GM04503 (cell line): ENCODE measurements at places on chromosomes 16 and 17.

DNA sequence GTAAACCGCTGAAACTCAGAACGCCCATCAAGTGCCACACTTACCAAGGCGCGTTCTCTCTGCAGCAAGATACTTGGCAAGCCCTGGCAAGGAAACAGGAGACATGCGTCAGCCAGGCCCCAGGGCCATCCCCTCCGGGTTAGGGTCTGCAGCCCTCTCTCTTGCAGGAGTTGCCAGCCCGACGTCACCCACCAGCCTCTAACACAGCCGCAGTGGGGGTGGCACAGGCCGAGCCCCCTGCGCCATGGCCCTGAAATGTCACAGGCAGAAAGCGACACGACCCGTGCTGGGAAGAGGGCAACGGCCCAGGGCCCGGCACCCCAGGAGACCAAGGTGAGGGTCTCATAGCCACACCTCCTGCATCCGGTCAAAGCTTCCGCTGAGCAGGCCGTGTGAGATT lies 21.9 kb downstream of the ELAC2 start:
- DNase-seq, result no peak

GRCh38 chr17:47831934-47832327 lies 461 bp downstream of the LRRC46 start:
- DNase-seq, result no peak

DNA sequence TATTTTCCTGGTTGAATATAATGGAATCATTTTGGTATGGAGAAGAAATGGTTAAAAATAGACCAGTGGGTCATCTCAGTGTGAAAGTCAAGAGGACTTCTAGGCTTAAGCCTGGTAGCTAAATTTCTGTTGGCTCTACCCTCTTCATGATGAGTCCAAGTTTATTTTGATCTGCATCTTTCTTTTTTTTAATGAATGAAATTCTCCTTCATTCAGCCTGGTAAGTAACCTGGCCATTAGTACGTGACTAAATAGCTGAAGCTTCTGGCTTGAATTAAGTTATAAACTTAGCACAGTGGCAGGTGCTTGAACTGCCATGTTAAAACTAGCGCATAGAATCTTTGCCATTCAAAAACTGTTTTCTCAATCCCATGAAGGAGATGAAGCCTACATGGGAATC lies 28.0 kb downstream of the NF1 start:
- DNase-seq, result no peak

GRCh38 chr17:65123757-65124675 lies 13.2 kb upstream of the RGS9 start:
- DNase-seq, result no peak

DNA sequence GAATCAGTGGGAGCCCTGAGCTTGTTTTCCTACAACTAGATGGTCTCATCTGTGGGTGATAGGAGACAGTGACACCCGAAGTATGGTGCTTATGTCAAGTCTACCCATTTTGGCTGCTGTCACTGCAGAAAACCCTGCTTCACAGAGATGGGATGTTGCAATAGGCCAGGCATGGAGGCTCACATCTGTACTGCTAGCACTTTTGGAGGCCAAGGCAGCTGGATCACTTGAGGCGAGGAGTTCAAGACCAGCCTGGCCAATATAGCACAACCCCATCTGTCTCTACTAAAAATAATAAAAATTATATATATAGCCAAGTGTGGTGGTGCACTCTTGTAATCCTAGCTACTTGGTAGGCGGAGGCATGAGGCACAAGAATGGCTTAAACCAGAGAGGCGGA lies 2.3 kb upstream of the HERPUD1 start:
- DNase-seq, result no peak

DNA sequence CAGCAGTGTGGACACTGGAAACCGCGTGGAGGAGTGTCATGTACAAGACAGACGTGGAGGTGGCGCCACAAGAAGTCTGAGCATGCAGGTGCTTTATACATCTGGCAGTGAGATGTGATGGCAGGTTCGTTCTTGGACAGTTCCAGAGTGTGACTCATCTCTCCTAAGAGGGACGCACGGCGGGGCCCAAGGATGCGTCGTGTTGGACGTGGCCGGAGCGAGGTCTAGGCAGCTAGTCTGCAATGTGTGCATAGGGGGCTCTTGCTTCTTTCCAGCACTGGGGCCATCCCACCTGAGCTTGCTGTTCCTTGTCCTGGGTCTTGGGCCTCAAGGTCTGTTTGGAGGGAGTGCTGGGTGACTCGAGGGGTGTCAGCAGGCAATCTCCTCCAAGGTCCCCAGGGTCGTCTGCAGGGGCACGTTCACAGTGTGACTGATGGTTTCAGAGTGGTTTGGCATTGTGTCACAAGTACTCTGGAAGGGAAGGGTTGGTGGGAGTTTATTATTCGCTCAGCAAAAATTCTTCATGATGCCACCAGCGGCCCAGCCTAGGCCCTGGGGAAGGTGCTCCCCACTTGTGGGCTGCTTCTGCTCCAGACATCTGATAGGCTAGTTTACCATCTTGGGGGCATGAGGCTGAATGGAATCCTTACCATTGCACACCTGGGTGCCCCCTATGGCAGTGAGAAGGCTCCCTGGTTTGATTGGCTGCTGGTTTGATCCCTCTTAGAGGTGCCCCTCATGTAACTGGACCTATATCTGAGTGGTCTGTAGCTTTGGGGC lies 22.1 kb downstream of the SPACA3 start:
- no peak for DNase-seq

GRCh38 chr16:77439106-77439505 lies 4.3 kb upstream of the ADAMTS18 start:
- DNase-seq, result no peak

DNA sequence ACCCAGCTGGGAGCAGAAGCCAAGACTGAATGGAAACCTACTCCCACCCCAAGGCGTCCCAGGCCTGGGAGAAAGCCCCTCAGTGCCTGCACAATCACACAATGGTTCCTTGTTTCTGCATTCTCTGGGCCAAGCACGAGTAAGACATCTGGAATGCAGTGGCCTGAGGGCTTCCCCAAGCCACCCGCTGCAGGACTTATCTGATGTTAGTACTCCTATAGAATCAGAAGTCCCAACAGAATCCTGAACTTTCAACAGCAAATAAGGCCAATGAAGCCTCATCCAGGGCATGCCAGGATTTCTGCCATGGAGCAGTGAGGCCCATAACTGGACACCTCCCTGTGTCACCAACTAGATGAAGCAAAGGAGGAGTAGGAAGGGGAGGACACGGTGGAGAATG lies 28.6 kb downstream of the MYO18A start:
- DNase-seq, result no peak

- no peak for DNase-seq
These were observed 161.7 kb downstream of the CDK5R1 start for GRCh38 chr17:32648450-32648849.

DNA sequence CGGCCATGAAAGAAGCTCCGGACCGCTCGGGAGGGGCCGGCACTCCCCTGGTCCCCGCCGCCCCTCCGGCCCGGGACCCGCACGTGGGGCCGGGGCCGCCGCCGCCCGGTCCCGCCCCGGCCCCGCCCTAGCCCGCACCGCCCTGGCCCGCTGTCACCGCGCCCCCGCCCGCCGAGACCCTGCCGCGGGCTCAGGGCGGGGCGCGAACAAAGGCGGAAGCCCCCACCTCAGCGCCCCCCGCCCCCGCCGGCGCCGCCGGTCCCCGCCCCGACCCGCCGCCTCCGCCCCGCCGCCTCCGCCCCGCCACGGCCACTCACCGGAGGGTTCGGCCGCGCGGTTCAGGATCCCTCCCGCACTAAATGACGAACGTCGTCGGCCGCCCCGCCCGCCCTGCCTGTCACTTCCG lies at the start of gene ARHGDIA:
TSS of gene ARHGDIA (minus strand) at position 357 of the 406 bp plus-strand sequence. CDS start 1,407 bp downstream, outside the sequence.
- DNase-seq, result no peak

DNA sequence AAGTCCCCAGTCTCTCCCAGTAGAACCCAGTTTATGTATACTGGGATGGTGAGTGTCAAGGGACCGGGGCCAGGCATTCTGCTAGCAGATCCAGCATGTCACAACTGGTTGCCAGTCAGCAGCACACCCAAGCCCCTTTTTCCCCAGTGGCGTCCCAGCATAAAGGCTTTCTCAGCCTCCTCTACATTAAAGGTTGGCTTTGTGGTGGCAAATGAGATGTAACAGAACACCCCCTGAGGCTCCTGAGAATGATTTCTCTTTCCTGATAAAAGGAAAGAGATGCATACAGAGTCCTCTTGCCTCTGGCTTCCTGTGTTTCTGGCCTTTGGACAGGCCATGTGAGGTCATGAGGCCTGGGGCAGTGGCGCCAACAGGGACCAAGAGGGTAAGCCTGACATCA lies 27.9 kb downstream of the IRX6 start:
- no peak for DNase-seq

DNA sequence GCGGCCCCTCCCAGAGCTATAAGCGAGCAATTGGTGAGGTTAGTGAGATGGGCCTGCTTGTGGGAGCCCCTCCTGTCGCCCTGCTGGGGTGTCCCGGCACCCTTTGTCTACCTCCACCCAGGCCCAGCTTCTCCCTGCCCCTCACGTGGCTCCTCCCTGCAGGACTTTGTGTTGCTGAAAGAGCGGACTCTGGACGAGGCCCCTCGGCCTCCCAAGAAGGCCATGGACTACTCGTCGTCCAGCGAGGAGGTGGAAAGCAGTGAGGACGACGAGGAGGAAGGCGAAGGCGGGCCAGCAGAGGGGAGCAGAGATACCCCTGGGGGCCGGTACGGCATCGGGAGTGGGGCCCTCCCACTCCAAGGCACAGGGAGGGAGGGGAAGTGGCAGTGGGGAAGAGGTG lies 6.1 kb upstream of the C17orf107 start:
- no peak for DNase-seq

- DNase-seq, result no peak
These were observed 1.7 kb downstream of the ZNF267 start for GRCh38 chr16:31875112-31875803.

DNA sequence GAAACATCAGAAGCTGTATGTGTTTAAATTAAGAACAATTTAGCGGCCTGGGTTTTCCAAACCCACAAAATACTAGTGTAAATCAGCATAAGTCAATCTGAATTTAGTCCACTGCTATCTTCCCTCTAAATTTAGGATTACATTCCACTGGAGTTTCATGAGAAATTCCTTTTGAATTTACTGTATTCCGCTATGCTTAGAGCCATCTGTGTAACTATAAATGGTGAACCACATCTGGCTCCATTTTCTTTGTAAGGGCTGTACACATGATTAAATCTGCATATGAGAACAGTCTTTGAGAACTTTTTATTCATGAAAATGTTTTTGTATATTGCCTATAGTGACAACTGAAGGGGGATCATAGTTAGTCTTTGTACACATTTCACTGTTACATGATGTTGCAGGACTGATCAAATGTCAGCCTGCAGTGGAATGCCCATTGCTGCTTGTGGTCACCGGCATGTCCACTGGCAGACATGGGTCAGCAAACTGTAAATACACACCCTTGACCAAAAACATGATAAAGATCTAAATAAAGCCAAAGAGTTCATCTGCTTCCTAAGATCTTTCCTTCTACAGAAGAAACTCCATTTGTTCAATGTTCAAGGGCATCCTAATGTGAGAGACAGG lies 36.8 kb downstream of the RPGRIP1L start:
- DNase-seq, result peak; percentile 34

DNA sequence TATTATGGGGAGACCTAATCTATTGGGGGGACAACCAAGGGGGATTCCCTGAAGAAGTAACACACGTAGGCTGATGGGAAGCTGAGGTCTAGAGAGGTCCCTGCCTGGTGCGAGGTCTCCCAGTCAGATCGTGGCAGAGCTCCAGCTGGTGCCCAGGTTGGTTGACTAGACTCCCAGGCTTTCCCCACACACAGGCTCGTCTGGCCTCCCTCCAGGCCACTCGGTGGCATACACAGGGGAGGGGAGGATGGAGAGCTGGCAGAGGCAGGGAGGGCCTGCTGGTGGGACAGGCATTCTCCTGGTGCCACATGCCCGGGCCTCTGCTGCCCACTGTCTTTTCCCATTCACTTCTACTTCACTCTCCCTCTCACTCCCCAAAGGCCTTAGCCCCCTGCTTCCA lies 8.5 kb upstream of the SOCS3 start:
- no peak for DNase-seq

DNA sequence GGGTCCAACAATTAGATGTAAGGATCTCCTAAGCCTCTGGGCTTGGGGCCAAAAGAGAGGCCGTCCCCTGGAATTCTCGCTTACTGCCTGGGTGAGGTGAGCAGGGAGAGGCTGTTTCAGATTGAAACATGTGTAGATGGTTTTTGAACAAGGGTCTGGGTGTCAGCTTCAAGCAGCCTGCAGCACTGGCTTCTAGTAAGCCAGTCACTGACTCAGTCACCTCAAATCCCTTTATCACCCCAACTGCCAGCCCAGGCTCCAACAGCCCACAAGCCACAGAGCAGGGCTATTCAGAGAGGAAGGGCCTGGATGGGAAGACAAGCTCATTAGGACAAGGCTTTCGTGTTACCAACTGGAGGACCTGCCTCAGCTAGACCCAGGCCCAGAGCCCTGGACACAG lies 180.2 kb downstream of the CCT6B start:
- no peak for DNase-seq

DNA sequence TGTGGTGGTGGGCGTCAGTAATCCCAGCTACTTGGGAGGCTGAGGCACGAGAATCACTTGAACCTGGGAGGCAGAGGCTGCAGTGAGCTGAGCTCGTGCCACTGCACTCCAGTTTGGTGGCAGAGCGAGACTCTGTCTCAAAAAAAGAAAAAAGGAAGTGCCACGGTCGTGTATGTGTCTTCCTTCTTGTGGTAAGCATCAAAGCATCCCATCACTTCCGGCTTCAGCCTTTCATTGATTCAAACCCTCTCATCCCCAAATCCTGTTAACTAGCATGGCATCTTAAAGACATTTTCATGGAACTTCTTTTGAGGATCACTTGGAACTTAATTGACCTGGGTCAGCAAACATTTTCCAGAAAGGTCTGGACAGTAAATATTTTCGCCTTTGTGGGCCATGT lies 126.2 kb downstream of the CPPED1 start:
- DNase-seq, result no peak

- DNase-seq, result no peak
These were observed 24.0 kb upstream of the C16orf78 start for GRCh38 chr16:49349446-49350168.

DNA sequence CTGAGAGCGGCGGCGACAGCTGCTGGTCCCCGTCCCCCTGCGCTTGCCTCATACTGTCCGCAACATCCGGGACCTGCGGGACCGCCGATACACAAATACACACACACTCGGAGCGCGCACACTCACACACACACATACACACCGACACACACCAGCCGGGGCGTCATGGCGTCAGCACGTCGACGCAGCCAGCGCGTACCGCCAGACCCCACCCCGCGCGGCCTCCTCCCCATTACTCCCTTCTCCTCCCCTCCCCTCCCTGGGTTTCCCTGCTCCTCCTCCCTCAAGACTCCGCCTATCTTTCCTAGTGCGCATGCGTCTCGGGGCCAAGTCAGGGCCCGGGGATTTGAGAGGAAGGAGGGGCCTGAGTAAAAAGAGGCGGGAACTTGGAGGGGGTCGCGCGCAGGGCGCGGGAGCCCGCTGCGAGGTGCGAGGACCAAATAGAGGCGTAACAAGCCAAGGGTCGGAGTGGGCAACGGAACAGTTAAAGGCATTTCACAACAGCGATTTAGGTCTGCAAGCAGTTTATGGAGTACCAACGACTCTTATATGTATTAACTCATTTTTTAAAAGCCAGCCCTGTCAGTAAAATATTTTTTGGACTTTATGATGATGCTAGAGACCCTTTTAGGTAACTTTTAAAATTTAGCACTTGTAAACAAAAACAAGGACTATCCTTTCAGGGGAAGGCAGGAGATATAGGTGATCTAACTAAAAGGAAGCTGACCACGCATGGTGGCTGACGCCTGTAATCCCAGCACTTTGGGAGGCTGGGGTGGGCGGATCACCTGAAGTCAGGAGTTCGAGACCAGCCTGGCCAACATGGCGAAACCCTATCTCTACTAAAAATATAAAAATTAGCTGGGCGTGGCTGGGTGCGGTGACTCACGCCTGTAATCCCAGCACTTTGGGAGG lies at the start of gene SPOP:
TSS of gene SPOP (minus strand) at position 165 of the 915 bp plus-strand sequence. CDS start 55,287 bp downstream, outside the sequence.
- DNase-seq, result peak; percentile 90
